ENCODE measurements at places on chromosomes 7 and 10.

DNA sequence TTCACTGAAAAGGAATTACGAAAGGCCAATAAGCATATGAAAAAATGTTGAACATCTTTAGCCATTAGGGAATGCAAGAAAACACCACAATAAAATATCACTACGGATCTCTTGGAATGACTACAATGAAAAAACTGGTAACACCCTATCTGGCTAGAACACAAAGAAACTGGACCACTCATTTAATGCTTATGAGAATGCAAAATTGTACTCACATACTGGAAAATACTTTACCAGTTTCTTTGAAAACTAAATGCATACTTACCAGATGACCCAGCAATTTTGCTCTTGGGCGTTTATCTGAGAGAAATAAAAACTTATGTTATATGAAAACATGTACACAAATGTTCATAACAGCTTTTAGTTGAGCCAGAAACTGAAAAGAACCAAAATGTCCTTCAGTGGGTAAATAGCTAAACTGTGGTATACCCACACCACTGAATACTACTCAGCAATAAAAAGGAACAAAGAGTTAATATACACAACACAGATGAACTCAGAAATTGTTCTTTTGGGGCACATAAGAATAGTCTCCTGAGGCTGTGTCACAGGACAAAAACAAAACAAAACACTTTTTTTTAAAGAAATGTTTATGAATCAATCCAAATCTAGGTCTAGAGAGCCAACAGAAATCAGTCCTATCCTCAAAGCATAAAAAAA, 23.5 kb downstream of the CNOT4 start:
- DNase-seq, result no peak

DNA sequence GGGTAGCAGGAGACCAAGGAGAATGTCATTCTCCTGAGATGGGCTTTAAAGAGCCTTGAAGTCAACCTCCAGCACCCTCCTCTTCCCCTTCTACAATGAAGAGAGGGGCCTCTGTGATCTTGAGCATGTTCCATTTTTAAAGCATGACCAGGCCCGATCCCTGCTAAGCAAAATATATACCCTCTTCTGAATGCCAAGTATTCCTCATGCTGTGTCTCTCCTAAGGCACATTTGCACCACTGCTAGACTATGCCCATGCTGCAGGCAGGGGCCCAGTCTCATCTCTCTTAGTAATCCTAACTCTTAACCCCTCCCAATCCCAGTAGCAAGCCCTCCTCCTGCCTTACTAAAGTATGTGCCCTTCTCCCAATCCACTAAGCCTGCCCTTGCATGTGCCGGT, 18.4 kb downstream of the SORBS1 start:
- no peak for DNase-seq

- DNase-seq, result no peak
These were observed 174.3 kb upstream of the RNF32 start for GRCh38 chr7:156466272-156466671.

- no peak for DNase-seq
These were observed 518 bp downstream of the WAPL start for GRCh38 chr10:86520871-86521677.

- DNase-seq, result no peak
These were observed 13.3 kb upstream of the ARHGAP21 start for GRCh38 chr10:24737001-24737400.

GRCh38 chr7:82839555-82839954, 323.1 kb downstream of the PCLO start:
- DNase-seq, result no peak

DNA sequence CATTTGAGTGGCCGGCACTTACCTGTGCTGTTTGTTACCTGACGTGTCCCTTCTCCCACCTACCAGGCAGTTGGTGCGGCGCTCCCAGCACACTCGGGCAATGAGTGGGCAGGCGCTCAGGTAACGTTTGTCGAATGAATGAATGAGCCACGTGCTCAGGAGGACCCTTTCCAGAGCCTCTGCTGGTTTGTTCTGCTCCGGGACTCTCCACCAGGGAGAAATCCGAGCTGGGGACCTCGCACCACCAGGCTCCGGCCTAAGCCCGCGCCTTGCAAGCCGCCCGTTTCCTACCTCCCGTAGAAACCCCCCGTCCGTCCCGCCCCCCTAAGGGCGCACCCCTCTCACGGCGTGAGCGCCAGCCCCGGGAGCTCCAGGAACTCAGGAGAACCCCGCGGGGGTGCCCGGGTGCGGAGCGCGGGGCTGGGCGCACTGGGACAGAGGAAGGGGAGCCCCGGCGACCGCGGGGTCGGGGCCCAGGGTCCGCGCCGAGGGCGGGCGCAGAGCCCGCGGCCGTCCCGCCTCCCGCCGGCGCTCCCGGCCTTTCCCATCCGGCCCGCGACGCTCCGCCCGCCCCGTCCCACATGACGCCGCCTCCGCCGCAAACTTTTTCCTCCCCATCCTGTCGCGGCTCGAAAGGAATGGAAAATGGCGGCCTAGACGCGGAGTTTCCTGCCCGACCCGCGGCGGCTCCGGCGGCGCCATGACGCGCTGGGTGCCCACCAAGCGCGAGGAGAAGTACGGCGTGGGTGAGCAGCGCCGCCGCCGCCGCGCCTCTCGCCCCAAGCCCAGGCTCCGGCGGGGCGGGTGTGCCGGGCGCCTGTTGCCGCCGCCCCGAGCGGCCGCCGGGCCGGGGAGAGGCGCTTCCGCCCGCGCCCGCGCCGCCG, at the start of gene DOCK1:
DOCK1 (plus strand) TSS at position 611 of the 884 bp plus-strand sequence; CDS start at position 701, 90 bp downstream.
- no peak for DNase-seq

- no peak for DNase-seq
These were observed 16.6 kb upstream of the WDFY4 start for GRCh38 chr10:48667960-48668590.

DNA sequence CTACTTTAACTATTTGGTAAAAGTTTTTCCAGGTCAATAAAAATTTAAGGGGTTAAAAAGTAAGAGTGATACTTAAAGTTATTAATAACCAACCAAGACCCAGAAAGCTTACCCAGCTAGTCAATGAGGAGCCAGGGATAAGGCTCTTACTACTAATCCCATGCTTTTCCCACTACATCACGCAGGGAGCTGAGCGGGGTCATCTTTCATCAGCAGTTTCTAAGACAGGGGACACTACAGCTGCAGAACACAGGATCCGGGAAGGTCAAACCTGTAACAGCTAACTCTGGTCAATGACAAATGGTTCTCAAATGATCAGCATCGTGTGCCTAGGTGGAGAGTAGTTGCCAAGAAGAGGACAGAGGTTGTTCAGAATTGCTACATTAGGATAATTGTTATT, 65.1 kb downstream of the RSU1 start:
- DNase-seq, result no peak

DNA sequence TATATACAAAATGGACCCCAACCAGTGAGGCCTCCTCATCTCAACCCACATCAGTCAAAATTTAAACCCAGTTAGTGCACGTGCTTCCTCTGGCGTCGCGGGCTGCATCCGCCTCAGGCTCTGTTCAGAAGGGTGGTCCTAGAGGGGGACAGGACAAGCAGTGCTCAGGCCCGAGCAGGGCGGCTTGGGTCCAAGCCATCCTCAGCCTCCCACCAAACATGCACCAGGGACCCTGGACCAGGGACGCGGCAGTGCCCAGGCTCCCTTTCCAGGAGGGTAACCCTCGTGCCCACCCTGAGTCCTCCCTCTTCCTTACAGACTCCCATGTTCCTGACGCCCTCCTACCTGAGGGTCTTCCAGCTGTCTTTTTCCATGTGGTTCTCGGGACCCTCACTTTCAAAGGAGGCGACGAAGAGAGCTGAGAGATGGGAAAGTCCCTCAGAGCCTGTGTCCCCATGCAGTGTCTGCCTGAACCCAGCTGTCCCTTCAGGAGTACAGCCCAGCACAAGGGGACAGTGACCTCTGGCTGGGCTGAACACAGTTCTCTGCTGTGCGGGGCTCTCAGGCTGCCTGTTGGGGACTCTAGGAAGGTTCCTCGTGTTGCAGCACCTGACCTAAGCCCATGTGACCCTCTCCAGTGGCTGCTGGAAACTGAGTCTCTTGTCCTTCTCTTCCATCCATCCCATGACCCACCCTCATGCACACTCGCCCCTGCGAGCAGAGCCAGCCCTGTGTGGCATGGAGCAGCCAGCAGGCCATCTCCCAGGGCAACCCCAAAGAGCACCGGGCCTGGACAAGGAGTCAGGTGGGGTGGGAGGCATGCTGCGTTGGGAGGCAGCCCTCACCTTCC, 58.1 kb downstream of the CSGALNACT2 start:
- no peak for DNase-seq

- DNase-seq, result no peak
These were observed 53.4 kb downstream of the TMEM209 start for GRCh38 chr7:130151591-130152492.

Measured in stimulated activated CD8-positive, alpha-beta memory T cell treated with anti-CD3 and anti-CD28 coated beads, Interleukin-7, amount 100 ng/mL, for 1 hour (primary cell).